Skeletal muscle cell (primary cell): ENCODE measurements at places on chromosomes 1 and 21.

DNA sequence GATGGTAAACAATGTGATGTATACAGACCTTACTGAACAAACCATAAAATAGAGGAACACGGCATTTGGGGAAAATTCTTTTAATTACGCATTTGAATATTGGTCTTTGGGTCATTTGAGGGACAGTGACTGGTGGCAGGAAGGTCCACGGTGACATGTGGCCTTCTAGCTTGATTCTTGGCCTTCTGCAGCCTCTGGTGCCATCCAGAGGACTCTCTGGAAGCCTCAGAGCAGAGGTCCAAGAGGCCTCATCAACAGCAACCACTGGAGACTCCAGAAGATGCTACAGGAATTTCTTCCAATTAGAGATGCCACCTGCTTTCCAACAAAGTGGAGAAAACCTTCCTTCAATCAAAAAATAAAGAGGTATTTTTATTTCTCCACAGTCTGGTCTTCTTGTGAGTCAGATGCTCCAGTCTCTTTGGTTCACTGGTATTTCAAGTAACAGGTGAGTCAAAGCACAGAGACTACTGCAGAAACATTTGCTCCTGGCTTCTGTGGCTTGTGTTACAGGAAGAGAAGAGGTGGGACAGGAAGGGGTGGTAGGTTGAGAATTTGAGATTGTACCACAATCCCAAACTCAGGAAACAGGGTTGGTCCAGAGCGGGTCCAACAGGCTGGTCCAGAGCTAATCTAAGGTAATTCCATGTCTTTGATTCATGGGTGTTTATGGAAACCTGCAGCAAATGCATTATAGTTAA lies 2.7 kb upstream of the F5 start:
- no peak for DNase-seq

DNA sequence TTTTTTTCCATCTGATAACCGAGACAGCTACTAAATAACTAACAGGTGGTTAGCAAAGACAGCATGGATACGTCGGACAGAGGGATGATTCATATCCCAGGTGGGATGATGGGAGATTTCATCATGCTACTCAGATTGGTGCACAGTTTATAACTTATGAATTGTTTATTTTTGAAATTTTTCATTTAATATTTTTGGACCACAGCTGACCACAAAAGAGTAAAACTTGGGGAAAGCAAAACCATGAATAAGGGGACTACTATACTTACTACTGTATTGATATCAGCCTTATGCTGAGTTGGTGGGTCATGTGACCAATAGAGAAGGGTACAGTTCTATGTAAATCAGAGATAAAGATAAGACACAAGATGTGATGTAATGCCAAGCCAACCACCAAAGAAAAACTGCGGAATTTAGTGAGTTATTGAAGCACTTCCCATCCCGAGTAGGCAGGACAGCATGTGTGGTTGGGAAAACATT lies 248.1 kb upstream of the C1orf105 start:
- no peak for DNase-seq

GRCh38 chr1:218472885-218473284 lies 127.7 kb downstream of the TGFB2 start:
- no peak for DNase-seq

DNA sequence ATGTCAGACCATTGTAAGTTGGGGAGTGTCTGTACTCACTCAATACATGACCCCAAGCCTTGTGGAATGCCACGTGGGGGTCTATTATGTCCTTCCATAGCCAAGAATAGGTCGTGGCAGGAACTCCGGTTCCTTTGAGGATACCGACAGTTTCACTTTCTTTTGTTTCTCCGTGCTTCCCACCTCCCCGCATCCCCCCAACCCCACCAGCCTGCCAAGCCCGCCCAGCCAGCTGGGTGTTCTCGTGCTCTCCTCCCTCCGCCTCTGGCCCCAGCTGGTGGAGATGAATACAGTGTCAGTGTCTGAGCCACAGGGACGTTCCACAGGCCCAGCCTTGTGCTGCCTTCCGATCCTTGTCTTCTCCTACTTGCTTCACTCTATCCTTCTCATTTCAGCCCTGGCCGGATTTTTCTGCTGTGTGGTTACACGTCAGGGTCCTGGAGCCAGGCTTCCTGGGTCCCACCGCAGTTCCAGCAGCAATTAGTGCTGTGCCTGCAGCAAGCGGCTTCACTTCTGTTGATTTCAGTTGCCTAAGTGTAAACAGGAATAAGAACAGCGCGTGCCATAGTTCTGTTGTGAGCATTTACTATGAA lies 4.1 kb upstream of the AGTRAP start:
- DNase-seq = peak; percentile 40
